ENCODE measurements at places on chromosomes 5 and 9. TPM values are rescaled to one million over a fixed set of nuclear protein-coding genes. Genes with fewer than 3 reads are reported as not detected.

Gene CDC20B
- total RNA-seq: not detected

Gene GPX8
- total RNA-seq: 4.6 TPM

Gene TLX3
- not detected for total RNA-seq

Gene HTR1A
- total RNA-seq: not detected

Gene ANKHD1
- total RNA-seq: 66.1 TPM

Gene OLFML2A
- 38.0 TPM for total RNA-seq

Gene ENTPD2
- total RNA-seq: 2.1 TPM

Gene PDCD1LG2
- 2.3 TPM for total RNA-seq

Gene TRPM3
- 0.35 TPM for total RNA-seq

Gene TIMD4
- total RNA-seq: not detected

DNA sequence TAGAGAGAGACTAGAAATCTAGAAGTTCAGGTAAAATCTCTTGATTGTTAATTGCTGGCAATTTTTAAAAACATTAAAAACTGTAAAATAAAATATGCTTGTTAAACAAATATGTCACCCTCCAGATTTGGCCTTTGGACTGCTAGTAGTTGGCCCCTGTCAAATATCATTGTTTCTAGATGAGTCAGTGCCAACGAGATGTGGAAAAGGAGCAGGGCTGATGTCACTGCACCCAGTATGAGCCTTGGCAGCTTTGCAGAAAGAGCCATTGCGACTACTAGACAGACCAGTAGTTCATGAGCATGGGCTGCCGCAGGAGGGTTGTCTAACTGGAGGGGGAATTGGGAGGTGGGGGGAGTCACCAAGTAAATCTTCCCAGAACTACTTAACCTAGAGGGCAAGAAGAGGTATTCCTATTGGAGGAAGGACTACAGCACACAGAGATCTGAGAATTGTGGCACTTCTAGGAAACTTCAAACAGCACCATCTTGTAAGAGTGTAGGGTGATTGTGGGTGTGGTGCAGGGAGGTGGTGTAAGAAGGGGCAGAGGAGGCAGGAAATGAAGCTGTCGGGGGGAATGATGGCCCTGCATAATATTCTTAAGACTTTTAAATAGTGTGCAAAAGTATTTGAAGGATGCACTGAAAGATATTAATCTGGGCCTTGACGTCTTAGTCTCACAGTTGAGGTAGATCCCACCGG is 7.1 kb upstream of the DOCK2 start:
- DNase-seq: no peak

GRCh38 chr5:74535926-74536325 is 104.6 kb downstream of the ENC1 start:
- no peak for DNase-seq

GRCh38 chr9:101477736-101478135 is 42.2 kb upstream of the ALDOB start:
- DNase-seq: no peak

- no peak for DNase-seq
These were observed 56.1 kb downstream of the DOCK8 start for GRCh38 chr9:270657-271237.

DNA sequence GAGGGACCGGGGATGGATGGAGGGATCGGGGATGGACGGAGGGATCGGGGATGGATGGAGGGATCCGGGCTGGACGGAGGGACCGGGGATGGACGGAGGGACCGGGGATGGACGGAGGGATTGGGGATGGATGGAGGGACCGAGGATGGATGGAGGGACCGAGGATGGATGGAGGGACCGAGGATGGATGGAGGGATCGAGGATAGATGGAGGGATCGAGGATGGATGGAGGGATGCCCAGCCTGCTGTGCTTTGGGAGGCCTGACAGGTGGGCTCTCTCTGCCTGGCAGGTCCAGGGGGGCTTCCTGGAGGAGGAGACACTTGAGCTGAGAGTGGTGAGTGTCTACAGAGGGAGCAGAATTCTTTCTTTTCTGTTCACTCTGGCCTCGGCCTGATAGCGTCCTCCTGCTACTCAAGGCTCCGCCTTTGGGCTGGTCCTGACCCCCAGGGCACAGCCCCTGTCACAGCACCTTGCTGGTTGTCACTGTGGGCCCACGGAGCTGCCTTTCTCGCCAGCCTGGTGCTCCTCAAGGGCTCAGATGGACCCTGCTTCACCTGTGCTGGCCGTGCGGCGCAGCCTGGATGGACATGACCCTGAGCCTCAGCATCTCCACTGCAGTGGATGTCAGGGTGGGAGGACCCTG is 42.2 kb upstream of the RNF130 start:
- DNase-seq: peak; percentile 8

DNA sequence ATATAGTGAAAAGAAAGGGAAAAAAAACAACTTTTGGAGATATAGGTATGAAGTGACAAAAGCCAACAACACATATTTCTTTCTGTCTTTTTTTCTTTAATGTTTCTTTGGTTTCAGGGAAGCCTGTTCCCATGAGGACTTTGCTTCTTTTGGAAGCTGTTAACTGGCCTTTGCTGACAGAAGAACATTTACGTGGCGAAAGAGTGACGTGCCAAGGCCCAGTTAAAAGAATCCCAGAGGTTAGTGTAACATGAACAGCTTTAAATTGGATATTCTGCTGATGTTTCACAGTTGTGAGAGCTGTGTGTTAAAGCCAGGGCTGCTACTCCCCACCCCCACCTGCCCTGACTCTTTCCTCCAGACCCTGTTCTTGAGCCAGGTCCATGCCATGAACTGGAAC is 275.9 kb downstream of the CRB2 start:
- DNase-seq: no peak

GRCh38 chr9:134325813-134326723 is at the start of gene RXRA:
TSS of gene RXRA (plus strand) at chr9:134326455. CDS start at chr9:134326632, 177 bp downstream.
- DNase-seq: peak; percentile 93

- peak; percentile 30 for DNase-seq
These were observed 80.0 kb upstream of the TUT7 start for GRCh38 chr9:86434039-86434726.

GRCh38 chr9:130835441-130836298 is 616 bp downstream of the ABL1 start:
- peak; percentile 72 for DNase-seq

DNA sequence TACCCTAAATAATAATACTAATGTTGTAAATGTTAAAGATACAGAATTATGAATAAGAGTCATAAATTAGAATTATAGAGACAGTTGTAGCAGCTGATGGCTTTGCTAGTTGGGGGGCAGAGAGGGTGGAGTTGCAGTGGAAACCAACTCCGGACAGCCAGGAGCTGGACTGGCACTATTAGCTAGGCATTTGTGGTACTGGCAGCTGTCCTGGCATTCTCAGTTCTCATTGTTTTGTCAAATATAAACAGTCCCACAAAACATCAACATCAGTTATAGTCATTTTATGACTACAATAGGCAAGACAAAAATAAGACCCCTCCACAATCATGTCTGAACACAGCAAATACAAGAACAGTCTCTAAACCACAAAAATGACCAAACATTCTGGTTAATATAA is 2.8 kb upstream of the FBXL17 start:
- no peak for DNase-seq

GRCh38 chr5:136615251-136616119 is 250.1 kb upstream of the TRPC7 start:
- no peak for DNase-seq

- no peak for DNase-seq
These were observed 68.2 kb upstream of the RAD23B start for GRCh38 chr9:107214915-107215314.

GRCh38 chr5:38598994-38599617 is 42.7 kb upstream of the LIFR start:
- no peak for DNase-seq

DNA sequence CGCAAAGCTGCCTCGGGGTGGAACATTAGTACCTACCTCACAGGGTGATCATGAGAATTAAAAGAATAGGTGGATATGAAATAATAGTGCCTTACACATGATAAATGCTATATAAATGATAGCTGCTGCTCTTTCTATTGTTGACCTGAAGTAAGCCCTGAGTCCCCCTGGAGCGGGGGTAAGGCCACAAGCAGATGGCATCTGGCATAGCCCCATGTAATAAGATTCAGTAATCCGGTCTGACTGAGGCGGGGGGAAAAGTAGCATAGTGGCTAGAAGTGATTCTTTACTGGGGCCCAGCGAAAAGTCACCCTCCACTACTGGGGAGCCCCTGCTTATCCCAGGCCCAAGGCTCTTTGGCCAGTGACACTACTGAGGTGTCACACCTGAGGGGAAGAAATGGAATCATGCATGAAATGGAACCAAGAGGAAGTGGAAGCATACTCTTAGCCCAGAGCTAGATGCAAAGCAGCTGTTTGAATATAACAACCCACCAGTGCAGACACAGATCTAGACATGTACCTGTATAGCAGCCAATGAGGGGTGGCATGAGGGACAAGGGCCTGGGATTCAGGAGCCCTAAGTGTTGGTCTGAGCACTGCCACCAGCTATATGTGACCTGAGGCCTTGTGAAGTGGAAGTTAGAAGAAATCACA is 16.1 kb upstream of the FGFR4 start:
- no peak for DNase-seq

DNA sequence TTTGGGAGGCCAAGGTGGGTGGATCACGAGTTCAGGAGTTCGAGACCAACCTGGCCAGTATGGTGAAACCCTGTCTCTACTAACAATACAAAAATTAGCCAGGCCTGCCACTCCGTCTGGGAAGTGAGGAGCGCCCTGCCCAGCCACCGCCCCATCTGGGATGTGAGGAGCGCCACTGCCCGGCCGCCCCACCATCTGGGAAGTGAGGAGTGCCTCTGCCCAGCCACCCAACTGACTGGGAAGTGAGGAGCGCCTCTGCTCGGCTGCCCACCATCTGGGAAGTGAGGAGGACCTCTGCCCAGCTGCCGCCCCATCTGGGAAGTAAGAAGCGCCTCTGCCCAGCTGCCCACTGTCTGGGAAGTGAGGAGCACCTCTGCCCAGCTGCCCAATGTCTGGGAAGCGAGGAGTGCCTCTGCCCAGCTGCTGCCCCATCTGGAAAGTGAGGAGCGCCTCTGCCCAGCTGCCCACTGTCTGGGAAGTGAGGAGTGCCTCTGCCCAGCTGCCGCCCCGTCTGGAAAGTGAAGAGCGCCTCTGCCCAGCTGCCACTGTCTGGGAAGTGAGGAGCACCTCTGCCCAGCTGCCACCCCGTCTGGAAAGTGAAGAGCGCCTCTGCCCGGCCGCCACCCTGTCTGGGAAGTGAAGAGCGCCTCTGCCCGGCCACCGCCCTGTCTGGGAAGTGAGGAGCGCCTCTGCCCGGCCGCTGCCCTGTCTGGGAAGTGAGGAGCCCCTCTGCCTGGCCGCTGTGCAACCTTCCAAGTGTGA is 5.3 kb downstream of the ALDH7A1 start:
- DNase-seq: no peak

GRCh38 chr5:81837667-81838306 is 86.9 kb upstream of the SSBP2 start:
- DNase-seq: no peak

DNA sequence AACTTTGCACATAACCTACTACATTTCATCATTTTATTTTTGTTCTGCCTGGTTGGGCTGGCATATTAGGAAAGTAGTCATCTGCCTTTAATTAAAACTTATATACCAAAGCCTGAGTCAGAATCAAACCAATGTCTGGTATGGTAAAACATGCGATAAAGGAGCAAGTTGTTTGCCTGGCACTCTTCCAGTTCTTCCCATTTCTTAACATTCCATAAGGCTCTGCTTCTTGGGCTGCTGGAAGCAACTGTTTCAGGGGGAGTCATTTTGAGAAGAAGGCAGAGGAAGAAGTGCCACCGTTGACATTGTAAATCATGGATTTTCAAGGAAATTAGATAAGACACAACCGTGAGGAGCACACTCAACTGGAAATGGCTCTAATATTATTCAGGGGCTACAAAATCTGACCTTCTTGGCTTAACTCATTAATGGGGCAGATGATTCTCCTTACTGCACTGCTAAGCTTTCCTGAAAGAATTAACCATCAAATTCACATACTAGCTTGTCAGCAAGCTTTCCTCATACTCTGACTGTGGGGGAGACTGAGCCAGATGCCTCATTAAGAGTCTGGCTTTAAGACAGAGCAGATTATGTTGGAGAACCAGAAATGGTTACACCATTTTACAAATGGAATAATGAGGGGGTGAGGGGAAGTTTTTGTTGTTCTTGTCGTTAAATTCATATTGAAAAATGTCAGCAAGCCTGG is 391.0 kb downstream of the TMEM232 start:
- no peak for DNase-seq

DNA sequence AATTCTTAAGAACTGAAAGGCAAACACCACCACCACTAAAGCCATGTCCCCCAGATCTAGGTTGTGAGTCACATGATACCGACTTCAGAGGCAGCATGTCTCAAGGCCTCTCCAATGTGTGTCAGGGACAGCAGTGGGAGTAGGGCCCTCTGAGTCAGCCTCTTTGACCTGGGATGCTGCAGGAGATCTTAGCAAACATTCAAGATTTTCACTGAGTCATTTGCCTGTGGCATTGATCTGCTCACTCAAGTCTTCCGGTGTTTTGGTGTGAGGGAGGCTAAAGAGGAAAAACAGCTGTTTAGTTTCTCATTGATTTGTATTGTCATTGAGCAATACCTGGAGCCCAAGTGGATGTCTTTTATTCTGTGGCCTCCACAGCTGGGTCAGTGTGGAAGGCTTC is 36.1 kb downstream of the TMC1 start:
- no peak for DNase-seq

GRCh38 chr5:73743161-73743560 is 117.2 kb downstream of the ARHGEF28 start:
- no peak for DNase-seq

DNA sequence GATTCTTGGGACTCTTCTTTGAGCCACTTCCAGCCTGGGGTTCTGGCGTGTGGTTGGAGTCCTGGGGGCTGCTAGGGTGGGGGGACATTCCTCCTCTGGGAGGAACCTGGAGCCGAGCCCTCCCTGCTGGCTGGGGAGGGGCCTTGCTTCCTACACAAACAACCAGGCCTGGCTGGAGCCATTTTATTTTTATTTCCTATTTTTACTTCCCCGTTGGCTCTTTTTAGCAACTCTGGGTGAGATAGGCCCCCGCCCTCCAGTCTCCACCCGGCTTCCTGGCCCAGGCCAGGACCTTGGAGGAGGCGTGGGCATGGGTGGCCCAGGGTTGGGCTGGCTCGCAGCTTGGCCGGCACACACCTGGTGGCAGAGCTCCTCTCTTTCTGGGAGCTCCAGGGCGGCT is 15.1 kb downstream of the RXRA start:
- DNase-seq: peak; percentile 76
